ENCODE measurements at places on chromosomes 2 and 18. TPM values are rescaled to one million over a fixed set of nuclear protein-coding genes. Genes with fewer than 3 reads are reported as not detected.
A peak's percentile ranks its signal among the peaks of the same experiment; 100 is the strongest.

DNA sequence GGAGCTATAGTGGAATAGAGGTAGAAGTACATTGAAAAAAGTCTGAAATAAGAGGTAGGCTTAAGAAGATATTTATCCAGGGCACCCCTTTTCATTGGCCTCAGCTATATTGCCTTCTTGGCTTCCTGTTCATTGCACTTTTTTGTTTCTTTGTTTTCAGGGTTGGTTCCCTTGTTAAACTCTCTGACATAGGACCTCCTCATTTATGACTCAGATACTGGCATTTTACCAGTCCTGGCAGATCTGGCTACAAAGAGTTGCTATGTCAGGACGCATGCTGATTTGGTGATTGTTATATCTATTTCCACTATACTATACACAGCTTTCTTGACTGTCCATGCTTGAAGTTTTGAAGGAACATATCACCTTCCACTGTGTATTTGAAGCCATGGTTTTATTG is 60.0 kb downstream of the GCA start:
- H3K27me3 ChIP-seq = peaks cover 6% of the 10 kb centered on the region
- no peak overlapping the region for H3K27ac ChIP-seq
- H3K4me3 ChIP-seq = no peak overlapping the region
- no peaks in the 10 kb centered on the region for H3K4me1 ChIP-seq

GRCh38 chr2:209973328-209973727 is 29.1 kb upstream of the RPE start:
- H3K36me3 ChIP-seq = no peaks in the 10 kb centered on the region
- H3K27me3 ChIP-seq = peaks cover 7% of the 10 kb centered on the region
- no peaks in the 10 kb centered on the region for H3K4me1 ChIP-seq
- no peak for DNase-seq
- no peak overlapping the region for H3K4me3 ChIP-seq

- no peak for DNase-seq
- no peak overlapping the region for H3K4me3 ChIP-seq
- no peak overlapping the region for H3K27ac ChIP-seq
- H3K4me1 ChIP-seq = no peaks in the 10 kb centered on the region
- peaks cover 11% of the 10 kb centered on the region for H3K27me3 ChIP-seq
These were observed 108.4 kb downstream of the LYPD6B start for GRCh38 chr2:149146876-149147275.

DNA sequence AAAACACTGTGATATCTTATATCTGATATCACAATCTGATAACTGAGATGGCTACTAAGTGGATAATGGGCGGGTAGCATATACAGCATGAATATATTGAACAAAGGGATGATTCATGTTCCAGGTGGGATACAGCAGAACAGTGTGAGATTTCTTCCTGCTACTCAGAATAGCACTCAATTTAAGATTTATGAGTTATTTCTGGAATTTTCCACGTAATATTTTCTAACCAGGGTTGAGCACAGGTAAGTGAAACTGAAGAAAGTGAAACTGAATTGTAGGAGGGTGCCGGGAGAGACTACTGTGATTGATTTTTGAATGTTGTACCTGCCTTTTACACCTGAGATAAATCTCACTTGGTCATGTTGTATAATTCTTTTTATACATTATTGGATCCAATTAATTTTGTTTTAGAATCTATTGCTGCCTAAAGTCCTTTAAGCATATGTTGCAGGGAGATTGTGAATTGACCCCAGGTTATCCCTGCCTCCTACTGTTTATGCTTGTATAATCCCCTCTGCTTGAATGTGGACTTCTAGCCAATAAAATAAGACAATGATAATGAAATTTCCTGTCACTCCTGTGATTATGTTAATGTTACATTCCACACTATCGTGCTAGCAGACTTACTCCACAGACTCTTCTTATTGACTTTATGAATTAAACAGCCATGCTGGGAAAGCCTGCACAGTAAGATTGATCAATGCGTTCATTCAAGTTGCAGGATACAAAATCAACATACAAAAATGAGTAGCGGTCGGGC is 67.6 kb upstream of the RBBP8 start:
- no peak overlapping the region for H3K27ac ChIP-seq
- H3K27me3 ChIP-seq = peaks cover 10% of the 10 kb centered on the region
- no peaks in the 10 kb centered on the region for H3K36me3 ChIP-seq
- H3K4me1 ChIP-seq = no peaks in the 10 kb centered on the region

- no peaks in the 10 kb centered on the region for H3K36me3 ChIP-seq
- H3K4me3 ChIP-seq = no peak overlapping the region
- no peak overlapping the region for H3K27ac ChIP-seq
- peaks cover 8% of the 10 kb centered on the region for H3K27me3 ChIP-seq
- no peak for DNase-seq
- H3K4me1 ChIP-seq = no peaks in the 10 kb centered on the region
These were observed 59.7 kb downstream of the PTH2R start for GRCh38 chr2:208466151-208466919.

- no peak for DNase-seq
- H3K27ac ChIP-seq = no peak overlapping the region
- no peaks in the 10 kb centered on the region for H3K4me1 ChIP-seq
- no peak overlapping the region for H3K4me3 ChIP-seq
- no peaks in the 10 kb centered on the region for H3K27me3 ChIP-seq
These were observed 20.2 kb upstream of the B3GNT2 start for GRCh38 chr2:62175728-62176127.

DNA sequence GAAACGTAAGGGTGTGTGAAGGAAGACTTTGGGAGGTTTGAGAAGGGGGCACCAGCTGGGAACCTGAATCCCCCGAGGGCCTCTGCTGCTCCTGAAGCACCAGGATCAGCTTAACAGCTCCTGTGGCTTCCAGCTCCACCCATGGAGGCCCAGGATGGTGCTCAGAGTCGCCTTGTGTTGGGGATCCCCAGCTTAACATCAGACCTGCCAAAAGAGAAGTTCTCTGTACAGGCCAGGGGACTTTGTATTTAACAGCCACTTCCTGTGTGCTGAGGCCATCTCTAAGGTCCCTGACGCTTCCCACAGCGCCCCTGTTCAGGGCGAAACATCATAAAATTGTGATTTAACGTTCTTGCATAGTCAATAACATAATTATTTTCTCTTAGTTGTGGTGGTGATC is 77.5 kb downstream of the NCK2 start:
- no peak for DNase-seq
- peak overlapping the region; percentile 93 for H3K27ac ChIP-seq
- no peaks in the 10 kb centered on the region for H3K27me3 ChIP-seq
- peaks cover 74% of the 10 kb centered on the region for H3K4me1 ChIP-seq

GRCh38 chr2:219664944-219665343 is 37.5 kb downstream of the SLC4A3 start:
- DNase-seq = no peak
- no peak overlapping the region for H3K27ac ChIP-seq
- no peaks in the 10 kb centered on the region for H3K36me3 ChIP-seq
- peaks cover 16% of the 10 kb centered on the region for H3K27me3 ChIP-seq

DNA sequence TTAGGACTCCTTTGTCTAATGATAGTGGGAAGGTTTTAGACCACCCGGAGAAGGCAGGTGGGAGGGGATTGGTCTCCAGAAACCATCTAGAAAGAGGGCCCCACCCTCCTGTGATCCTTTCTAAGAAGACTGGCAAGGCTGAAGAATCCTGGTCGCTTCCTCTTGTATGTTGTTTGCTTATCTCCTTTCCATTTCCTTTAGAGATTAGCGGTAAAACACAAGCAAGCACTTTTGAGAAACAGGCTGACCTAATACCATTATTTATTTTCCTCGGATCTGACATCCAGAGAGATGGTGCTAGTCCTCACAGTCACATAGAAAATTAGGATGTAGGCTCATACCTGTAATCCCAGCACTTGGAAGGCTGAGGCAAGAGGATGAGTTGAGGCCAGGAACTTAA is 45.2 kb upstream of the SPRED2 start:
- no peak for DNase-seq
- no peak overlapping the region for H3K27ac ChIP-seq
- no peak overlapping the region for H3K4me3 ChIP-seq
- H3K4me1 ChIP-seq = no peaks in the 10 kb centered on the region
- H3K36me3 ChIP-seq = peaks cover 6% of the 10 kb centered on the region

- H3K4me1 ChIP-seq = no peaks in the 10 kb centered on the region
- peaks cover 8% of the 10 kb centered on the region for H3K27me3 ChIP-seq
- no peak for DNase-seq
- H3K36me3 ChIP-seq = no peaks in the 10 kb centered on the region
- no peak overlapping the region for H3K4me3 ChIP-seq
- no peak overlapping the region for H3K27ac ChIP-seq
These were observed 300.2 kb downstream of the CDCA7 start for GRCh38 chr2:173654896-173655265.

The SERPINB3 gene
- total RNA-seq = not detected

The TMEM247 gene
- not detected for total RNA-seq

The ID2 gene
- 67.1 TPM for total RNA-seq

The NEU4 gene
- not detected for total RNA-seq

Measured in naive thymus-derived CD8-positive, alpha-beta T cell (primary cell).